Renal pelvis (tissue), 12 donors: ENCODE measurements at places on chromosomes 4 and X.

GRCh38 chrX:134013524-134013923 lies 28.1 kb upstream of the GPC3 start:
- no peak for DNase-seq

- no peak for DNase-seq
Observed at GRCh38 chrX:95350774-95351488, 1333.7 kb upstream of the DIAPH2 start.

DNA sequence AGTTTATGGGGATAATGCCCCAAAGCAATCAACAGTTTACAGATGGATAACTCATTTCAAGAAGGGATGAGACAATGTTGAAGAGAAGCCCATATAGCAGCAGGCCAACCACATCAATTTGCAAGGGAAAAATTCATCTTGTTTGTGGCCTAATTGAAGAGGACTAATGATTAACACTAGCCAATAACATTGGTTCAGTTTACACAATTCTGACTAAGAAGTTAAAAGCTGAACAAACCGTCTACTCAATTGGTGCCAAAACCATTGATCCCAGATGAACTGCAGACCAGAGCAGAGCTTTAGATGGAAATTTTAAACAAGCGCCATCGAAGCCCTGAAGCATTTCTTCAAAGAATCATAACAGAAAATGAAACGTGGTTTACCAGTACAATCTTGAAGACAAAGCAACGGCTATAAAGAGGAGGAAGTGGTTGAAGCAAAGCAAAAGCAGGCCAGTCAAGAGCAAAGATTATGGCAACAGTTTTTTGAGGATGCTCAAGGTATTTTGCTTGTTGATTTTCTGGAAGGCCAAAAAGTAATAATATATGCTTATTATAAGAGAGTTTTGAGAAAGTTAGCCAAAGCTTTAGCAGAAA lies 20.5 kb upstream of the BLTP1 start:
- no peak for DNase-seq

GRCh38 chr4:86608757-86609375 lies 14.8 kb downstream of the PTPN13 start:
- no peak for DNase-seq

GRCh38 chrX:11131146-11131545 lies 20.0 kb downstream of the HCCS start:
- no peak for DNase-seq

DNA sequence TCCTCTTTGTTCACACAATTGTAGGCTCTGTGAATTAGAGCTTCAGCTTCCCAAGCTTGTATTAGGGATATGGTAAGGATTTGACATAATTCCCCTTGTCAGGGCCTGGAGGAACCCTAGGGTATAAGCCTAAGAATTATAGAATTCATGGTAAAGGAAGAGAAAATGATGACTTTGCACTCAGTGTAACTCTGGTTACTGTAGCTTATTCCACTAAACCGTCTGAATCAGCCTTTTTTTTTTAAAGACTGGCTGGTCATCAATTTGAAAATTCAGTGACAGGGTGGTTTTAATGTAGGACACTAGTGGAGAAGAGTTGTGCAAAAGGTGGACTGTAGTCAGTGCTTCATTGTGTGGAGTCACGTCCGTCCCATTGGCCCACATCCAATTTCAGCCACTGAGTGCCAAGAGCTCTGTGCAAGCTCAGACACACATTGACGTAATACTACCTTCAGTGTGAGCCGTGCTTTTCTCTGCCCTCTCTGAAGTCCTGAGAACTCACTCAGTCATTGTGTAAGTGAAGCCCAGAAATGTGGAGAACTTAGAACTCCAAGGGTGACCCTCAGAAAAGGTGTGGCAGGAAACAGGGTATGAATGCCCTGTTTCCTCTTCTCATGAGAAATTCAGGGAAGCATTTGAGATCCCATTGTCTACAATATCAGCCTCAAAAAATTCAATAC lies 449.8 kb downstream of the C4orf33 start:
- peak; percentile 11 for DNase-seq

GRCh38 chr4:174559894-174560293 lies 37.6 kb upstream of the HPGD start:
- no peak for DNase-seq

DNA sequence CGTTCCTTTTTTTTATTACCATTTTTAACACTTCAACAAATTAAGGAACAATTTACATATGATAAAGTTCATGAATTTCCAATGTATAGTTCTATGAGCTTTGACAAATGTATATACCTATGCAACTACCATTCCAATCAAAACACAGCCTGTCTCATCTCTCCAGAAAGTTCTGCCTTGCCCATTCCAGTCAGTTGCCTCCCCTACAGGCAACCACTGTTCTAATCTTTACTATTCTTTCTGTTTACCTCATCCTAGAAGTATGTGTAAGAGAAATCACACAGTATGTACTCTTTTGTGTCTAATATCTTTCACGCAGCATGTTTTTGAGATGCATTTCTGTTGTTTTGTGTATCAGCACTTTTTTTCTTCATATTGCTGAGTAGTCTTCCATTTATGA lies 224.9 kb downstream of the KIT start:
- DNase-seq, result no peak

DNA sequence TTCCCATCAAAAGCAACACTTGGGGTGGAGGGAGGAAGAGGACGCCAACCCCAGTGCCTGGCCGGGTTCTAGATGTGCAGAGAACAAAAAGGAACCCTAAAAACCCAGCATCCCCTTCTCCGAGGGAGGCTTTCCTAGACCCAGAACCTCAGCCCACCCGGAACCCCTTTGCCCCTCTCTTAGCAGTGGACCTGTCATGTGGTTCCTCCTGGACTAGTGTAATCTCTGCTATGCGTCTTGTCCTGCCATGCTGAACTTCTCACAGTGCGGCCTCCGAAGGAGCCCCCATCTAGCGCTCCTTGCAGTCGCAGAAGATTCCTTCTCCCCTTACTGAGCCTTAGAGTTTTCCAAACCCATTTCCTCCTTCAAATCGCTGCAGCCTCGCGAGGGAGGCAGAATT lies 1.1 kb upstream of the PRRG3 start:
- no peak for DNase-seq

DNA sequence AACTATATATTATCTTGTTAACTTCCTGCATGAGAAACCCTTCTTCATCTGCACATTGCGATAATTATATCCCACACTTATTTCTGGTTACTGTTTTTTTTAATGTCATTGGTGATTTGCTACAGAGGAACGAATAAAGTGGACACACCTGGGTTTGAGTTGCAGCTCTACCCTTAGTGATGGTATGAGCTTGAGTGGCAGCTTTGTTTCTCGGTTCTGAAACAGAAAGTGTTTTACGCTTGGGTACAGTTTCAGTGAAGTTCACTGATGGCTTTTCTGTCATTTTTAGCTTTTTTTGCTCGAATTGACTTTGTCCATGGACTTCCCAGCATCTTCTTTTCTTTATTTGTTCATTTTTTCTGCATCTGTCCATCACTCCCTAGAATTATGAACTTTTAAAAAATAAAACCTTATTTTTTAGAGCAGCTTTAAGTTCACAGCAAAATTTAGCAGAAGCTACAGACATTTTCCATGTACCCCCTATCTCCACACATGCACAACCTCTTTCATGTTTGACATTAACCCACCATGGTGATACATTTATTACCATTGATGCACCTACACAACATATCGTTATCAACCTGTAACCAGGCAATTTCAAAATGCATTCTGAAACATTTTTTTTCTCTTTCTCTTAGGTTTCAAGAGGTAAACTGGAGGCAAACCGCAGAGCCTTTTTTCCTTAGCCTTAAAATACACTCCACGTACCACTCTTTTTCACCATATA lies 1041.6 kb upstream of the PRKX start:
- no peak for DNase-seq

DNA sequence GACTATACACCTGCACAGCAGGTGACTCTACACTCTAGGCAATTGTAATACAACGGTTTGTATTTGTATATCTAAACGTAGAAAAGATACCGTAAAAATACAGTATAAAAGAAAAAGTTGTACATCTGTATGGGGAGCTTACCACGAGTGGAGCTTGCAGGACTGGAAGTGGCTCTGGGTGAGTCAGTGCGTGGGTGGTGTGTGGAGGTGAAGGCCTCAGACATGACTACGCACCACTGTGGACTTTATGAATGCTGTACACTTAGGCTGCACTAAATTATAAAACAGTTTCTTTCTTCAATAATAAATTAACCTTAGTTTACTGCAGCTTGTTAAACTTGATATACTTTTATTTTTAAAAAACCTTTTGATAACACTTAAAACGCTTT lies 85.0 kb upstream of the FAT1 start:
- DNase-seq, result no peak

DNA sequence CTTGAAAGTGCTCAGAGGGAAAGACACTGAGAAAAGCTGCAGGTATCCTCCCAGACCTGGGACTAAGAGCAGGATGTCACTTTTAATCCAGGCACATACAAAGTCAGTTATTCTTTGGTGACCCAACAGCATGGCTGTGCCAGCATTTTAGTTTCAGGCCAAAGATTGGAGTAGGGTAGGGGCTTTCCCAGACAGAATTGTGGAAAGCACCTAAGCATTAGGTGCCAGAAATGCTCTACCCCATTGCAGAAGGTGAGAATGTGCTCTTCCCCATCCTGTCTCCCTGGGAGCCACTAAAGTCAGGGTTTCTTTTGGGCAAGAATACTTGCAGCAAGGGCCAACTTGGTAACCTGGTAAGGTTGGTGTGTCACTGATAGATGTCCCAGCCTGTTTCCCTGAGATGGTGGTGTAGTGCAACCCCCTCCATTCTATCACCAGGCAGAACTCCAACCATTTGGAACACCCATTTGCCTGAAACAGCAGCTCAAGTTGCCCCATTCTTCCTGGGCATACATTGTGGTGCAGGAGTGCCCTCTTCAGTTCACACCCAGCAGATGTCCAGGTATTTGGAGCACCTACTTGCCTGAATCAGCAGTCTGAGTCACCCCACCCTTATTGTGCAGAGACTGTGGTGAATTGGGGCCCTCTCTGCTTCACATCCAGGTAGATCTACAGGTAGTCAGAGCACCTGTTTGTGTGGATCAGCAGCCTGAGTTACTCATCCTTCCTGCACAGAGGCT lies 183.5 kb downstream of the ZC4H2 start:
- DNase-seq, result no peak

- DNase-seq, result no peak
Observed at GRCh38 chr4:113468165-113469022, 293.1 kb downstream of the CAMK2D start.

- DNase-seq, result no peak
Observed at GRCh38 chrX:149829751-149830191, 48.0 kb downstream of the MAGEA9 start.

- no peak for DNase-seq
Observed at GRCh38 chr4:176566769-176567168, 226.0 kb downstream of the VEGFC start.
